ENCODE measurements at places on chromosomes 3 and 15. TPM values are rescaled to one million over a fixed set of nuclear protein-coding genes. Genes with fewer than 3 reads are reported as not detected.

- no peak for DNase-seq
These were observed 296.7 kb downstream of the PTPRG start for GRCh38 chr3:61858054-61858453.

Gene SPTSSB
- not detected for total RNA-seq

Gene TRPC1
- total RNA-seq: 1.8 TPM

Gene ZNF710
- total RNA-seq: 32.6 TPM

Gene CLDN16
- not detected for total RNA-seq

GRCh38 chr3:40407007-40407406, 20.0 kb downstream of the ENTPD3 start:
- DNase-seq: no peak

Gene ATP8B4
- total RNA-seq: 296 TPM

GRCh38 chr3:124588794-124589193, 141.5 kb upstream of the UMPS start:
- DNase-seq: no peak

GRCh38 chr15:93028632-93029213, 60.3 kb downstream of the RGMA start:
- DNase-seq: no peak

- DNase-seq: no peak
These were observed 112.0 kb upstream of the SLC7A14 start for GRCh38 chr3:170697908-170698307.

DNA sequence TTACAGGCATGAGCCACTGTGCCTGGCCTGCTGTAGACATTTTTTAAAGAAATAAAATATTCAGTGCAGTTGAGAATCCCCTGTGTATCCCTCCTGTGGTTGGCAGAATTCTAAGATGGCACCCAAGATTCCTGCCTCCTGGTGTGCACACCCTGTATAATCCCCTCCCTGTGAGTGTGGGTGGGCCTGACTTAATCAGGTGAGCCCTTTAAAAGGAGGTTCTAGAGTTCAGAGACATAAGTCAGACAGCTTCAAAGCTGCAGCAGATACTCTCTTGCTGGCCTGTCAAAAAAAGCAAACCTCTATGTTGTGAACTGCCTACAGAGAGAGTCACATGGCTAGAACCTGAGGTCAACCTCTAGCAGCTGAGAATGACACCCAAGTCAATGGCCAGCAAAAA, 7.0 kb upstream of the VIPR1 start:
- DNase-seq: no peak

- DNase-seq: no peak
These were observed 6.4 kb upstream of the DNAAF4 start for GRCh38 chr15:55514414-55514850.

GRCh38 chr15:26391567-26392194, 381.2 kb downstream of the GABRB3 start:
- DNase-seq: no peak

DNA sequence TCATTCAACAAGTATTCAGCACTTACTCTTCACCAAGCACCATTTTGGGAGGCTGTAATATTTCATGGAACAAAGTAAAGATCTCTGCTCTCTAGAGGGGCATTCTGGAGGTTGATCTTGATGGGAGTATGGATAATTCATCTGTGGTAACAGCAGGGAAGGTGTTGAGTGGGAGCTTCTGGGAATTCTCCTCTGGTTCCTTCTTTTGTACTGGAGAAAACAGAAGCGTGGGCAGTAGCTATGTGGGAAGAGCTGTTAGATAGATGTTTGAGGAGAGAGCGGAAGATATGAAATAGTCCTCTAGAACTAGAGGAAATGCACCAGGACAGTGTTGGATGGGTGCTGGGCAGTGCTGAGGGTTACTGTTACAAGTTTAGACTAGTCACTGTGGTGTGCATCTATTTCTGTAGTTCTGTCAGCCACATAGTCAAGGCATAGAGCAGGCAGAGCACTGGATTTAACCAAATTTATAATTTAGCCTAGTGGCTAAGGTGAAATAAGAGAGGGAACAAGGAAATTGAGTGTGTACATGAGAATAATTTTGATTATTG, 9.6 kb downstream of the NMD3 start:
- no peak for DNase-seq
